ENCODE measurements at places on chromosomes 3 and 15. TPM values are rescaled to one million over a fixed set of nuclear protein-coding genes. Genes with fewer than 3 reads are reported as not detected.

CLEC3B gene
- not detected for total RNA-seq

LRRC15 gene
- not detected for total RNA-seq

TKT gene
- 519 TPM for total RNA-seq

STRA6 gene
- 3.5 TPM for total RNA-seq

CSPG4 gene
- total RNA-seq = 2.7 TPM

CSNK1G1 gene
- total RNA-seq = 63.9 TPM

PPP1R14D gene
- total RNA-seq = not detected
